ENCODE measurements at places on chromosomes 7 and 10.
A peak's percentile ranks its signal among the peaks of the same experiment; 100 is the strongest.

DNA sequence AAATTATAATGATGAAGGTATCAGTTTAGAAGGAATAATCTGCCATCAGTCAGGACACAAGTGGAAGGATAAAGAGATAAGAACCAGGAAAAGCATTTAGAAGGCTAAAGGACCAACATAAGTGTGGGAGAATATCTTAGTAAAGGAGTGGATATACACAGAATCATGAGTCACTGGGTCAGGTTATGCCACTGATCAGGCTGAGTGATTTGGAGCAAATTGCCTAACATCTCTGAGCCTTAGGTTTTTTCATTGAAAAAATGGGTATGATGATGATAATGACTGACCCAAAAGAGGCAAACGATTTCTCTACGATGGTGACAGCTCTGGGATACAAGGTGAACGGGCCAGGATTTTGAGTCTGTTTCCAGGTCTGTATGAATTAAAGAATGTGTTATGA, 2.8 kb upstream of the CUL1 start:
- no peak for DNase-seq

GRCh38 chr10:54470324-54470631, 330.8 kb downstream of the PCDH15 start:
- DNase-seq, result no peak

DNA sequence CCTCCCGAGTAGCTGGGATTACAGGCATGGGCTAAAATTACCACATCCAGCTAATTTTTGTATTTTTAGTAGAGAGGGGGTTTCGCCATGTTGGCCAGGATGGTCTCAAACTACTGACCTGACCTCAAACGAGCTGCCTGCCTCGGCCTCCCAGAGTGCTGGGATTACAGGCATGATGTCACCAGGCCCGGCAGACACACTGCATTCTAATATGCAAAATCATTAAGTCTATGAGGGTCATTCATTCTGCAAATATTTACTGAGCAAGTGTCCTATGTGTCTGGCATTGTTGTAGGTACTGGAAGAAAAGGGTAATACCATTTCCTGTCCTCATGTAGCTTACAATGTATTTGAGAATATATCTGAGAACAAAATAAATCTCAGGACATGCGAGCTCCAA, 2.7 kb downstream of the PUS7 start:
- DNase-seq, result no peak

DNA sequence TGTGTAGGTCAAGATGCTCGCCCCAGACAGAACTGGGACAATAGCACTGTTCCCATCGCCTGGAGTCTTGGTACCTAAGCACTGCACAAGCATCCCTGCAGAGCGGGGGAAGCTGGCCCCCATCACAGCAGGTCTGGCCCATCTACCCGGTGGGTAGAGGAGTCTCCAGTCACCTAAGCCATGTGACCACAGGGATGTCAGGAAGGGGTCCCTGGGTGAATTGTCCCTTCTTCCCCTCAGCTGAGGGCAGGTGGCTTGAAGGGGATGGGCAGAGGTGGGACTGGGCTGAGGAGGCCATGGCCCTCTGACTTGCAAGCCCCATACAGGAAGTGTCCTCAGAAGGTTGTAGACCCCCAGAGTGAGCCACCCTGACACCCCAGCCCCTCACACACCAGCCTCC, 39.7 kb downstream of the FRMPD2 start:
- DNase-seq, result peak; percentile 11

DNA sequence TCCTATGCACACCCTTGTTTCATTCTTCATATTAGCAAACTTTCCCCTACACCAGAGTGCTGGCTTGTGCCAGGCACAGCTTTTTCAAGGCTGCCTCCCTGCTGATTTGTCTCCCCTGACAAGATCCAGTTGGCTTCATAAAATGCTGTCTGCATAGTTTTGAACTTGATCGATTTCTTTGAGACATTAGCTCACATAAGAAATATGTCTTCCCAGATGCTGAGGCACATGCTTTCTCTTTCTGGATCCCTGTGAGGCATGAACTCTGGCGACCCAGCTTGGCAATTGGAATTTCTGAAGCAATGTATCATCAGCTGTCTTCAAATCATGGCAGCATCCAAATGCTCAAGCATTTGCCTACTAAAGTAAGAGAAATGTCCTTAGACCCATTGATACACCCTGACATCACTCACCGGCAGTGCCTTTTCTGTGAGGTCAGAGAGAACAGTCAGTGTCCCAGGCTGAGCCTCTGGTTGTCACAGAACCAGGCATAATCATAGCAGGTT, 616.4 kb upstream of the GHITM start:
- no peak for DNase-seq

DNA sequence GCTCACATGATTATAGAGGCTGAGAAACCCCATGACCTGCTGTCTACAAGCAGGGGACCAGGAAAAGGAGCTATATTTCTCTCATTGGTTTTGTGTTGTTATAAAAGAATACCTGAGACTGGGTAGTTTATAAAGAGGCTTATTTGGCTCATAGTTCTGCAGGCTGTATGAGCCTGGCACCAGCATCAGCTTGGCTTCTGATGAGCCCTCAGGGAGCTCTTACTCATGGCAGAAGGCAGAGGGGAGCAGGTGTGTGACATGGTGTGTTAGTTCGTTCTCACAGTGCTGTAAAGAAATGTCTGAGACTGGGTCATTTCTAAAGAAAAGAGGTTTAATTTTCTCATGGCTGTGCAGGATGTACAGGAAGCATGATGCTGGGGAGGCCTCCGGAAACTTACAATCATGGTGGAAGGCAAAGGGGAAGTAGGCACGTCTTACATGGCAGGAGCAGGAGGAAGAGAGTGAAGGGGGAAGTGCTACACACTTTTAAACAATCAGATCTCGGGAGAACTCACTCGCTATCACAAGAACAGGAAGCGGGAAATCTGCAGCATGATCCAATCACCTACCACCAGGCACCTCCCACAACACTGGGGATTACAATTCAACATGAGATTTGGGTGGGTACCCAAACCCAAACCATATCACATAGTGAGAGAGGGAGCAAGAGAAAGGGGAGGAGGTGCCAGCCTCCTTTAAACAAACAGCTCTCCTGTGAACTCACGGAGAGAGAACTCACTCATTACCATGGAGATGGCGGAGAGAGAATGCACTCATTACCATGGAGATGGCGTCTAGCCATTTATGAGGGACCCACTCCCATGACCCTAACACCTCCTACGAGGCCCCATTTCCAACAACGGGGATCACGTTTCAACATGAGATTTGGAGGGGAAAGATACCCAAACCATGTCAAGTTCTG, 133.4 kb downstream of the JCAD start:
- no peak for DNase-seq

GRCh38 chr7:101890749-101891523, 73.5 kb downstream of the CUX1 start:
- DNase-seq, result no peak

- no peak for DNase-seq
These were observed 1.1 kb upstream of the ZNF503 start for GRCh38 chr10:75402486-75403143.

GRCh38 chr7:77426052-77426404, 9.9 kb upstream of the GSAP start:
- DNase-seq, result no peak

GRCh38 chr10:71868192-71868697, 17.2 kb upstream of the PSAP start:
- peak; percentile 74 for DNase-seq

DNA sequence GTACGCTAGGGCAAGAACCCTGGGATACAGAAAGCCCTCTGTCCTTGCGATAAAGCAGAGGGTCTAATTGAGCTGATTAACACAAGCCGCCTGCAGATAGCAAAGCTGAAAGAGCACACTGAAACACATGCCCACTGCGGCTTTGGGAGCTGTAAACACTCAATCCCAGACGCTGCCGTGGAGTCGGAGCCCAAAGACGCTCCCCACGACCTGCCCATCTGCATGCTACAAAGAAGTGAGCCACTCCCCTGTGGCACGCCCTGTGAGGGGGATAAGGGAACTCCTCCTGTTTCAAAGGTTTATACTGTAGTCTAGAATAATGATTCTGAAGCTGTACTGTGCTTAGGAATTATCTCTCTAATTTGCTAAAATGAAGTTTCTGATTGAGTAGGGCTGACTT, 985.6 kb upstream of the GHITM start:
- DNase-seq, result no peak

DNA sequence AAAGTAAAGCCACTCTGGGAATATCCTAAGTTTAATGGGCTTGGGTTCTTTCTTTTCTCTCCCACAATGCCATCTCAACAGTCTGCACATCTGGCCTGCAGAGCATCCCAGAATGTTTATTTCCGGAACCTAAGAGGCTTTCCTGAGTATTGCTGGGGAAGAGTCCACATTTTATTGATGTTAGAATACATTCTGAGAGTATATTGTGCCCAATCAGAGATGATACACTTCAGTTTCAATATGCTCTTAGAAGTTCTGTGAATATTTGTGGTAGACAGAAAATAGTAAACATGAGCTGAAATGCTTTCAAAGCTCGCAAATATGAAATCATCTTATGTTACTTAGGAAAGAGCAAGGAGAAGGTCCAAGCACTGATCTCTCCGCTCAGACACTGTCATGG, 200.6 kb downstream of the TWIST1 start:
- DNase-seq, result no peak

- no peak for DNase-seq
These were observed 126.2 kb upstream of the PDLIM1 start for GRCh38 chr10:95416973-95417372.

DNA sequence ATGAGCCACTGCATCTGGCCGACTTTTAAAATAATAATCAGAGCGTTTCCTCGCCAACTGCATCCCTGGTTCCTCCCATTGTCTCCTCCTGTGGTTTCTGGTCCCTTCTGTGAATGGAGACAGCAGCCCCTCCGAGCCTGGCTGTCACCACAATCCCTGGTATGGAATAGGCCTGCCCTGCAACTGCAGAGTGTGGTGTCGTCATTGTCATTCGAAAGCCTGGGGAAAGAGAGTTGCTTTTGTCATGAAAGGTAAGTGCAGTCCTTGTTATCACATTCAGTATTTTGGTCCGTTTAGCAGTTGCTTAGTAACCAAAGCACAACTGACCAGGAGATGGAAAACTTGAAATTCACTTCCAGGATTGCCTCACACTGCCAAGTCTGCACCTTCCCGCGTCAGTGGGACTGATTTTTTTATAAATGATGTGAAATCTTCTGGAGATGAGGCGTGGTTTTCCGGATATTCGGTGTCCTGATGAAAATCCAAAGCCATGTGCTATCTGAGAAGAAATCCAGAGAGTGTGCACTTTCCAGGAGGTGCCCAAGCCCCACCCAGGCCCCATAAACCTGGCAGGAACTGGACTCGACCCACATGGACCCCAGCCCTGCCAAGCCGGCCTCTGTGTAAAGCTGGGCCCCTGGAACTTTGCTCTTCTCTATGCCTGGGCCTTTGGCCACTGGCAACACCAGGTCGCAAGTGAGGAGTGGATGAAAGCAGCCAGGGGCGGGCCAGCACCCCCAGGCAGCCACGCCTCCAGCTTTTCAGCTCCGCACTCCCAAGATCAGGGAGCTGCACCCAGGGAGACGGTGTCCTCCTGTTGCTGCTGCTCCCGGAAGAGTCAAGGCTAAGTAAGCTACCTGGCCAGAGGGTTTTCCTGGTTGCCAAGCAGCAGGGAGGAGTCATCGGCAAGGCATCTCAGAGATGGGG, 133.7 kb upstream of the SH2B2 start:
- DNase-seq, result peak; percentile 97

DNA sequence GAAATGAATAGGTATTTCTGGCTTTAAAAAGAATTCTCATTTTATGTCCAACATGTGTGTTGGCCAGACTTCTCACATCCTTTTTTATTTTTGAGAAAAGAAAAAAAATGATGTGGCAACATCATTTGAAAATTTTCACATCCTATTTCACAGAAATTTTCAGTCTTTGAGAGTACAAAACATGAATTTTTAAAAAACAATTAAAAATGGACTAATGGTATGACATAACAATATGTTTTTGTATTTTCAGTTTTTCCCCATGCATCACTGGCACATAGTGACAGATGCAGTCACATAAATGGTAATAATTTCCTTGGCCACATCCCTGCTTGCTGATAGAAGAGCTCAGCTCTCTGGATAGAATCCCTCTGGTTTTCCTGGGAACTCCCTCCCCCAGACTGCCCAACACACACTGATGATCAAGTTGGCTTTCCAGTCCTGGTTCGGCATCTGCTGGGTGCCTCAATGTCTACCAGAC, 188.5 kb upstream of the AGR3 start:
- DNase-seq, result no peak

DNA sequence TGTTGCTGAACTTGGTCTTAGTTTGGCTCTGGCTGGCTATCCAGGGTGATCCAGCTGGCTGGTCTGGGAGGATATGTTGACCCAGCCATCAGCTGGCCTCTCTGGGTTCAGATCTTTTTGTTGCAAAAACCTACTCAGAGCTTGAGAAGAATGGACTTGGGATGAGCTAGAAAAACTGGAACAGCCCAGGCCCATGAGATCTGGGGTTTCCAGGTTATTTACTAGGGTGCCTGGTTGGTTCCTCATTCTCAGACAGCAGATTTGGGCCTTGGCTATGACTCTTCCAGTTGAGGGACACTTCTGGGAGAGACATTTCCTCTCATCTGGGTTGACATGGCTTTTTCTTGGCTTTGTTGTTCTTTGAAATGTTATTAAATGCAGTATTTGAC, 116.6 kb downstream of the ADCY1 start:
- DNase-seq, result no peak

- no peak for DNase-seq
These were observed 125.7 kb downstream of the GFRA1 start for GRCh38 chr10:116147147-116147905.

DNA sequence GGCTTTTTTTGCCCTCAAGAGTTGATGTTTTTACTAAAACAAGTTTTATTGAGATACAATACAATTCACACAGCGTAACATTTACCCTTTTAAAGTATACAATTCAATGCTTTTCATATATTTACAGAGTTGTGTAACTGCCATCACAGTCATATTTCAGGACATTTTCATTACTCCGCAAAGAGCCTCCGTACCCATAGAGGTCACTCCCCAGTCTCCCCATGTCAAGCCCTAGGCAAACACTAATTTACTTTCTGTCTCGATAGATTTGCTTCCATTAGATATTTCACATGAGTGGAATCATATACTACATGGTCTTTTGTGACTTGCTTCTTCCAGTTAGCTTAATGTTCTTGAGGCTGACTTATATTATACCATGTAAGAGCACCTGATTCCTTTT, 183.8 kb downstream of the PRKCQ start:
- DNase-seq, result no peak

GRCh38 chr10:119315128-119316001, 108.0 kb downstream of the GRK5 start:
- DNase-seq, result no peak

GRCh38 chr10:116164291-116164690, 108.7 kb downstream of the GFRA1 start:
- no peak for DNase-seq

Measured in RWPE2 (cell line).